ENCODE measurements at places on chromosomes 7 and 10. TPM values are rescaled to one million over a fixed set of nuclear protein-coding genes. Genes with fewer than 3 reads are reported as not detected.

- no peak for DNase-seq
Measured at GRCh38 chr7:133973710-133974109, 153.4 kb upstream of the LRGUK start.

DNA sequence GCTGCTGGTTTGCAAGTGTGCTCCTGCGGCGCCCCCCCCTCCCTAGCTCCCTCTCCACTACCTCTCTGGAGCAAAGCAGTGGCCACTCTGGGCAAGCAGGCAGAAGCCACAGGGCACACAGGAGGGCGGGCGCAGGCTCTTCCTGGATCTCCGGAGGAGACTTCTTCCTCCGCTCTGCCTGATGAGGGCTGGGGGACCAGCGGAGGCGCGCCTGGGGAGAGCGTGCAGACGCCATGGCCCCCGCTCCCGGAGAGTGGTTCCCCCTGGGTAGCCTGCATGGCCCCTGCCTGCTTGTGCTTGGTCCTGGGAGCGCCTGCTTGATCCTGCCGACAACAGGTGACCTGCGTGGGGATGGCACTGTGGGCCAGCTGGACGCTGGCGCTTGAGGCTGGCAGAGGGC is 29.0 kb downstream of the ANKMY2 start:
- DNase-seq = no peak

DNA sequence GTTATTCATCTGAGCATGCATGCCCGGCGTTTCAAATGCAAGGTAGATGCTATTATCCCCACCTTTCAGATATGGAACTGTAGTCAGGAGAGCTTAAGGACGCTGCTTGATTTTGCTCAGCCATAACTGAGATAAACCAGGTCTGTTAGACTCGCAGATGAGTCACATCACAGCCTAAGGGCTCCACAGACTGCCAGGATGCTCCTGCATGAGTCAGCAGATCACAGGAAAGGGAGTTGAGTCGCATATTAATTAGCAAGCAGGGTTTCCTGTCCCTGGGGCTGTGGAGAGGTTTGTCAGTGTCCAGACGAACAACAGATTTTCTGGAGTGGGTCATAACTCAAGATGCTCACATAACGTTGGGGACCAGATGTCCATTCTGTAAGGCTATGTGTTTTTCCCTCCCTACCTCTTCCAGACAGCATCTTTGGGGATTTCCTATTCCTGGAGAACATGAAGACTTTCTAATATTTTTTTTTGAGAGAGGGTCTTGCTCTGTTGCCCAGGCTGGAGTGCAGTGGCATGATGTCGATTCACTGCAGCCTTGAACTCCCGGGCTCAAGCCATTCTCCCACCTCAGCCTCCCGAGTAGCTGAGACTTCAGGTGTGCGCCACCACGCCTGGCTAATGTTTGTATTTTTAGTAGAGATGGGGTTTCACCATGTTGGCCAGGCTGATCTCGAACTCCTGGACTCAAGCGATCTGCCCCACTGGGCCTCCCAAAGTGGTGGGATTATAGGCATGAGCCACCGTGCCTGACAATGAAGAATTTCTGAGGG is 36.7 kb downstream of the PFKFB3 start:
- peak; percentile 88 for DNase-seq

GRCh38 chr7:10128748-10129147 is 844.9 kb upstream of the PHF14 start:
- no peak for DNase-seq

DNA sequence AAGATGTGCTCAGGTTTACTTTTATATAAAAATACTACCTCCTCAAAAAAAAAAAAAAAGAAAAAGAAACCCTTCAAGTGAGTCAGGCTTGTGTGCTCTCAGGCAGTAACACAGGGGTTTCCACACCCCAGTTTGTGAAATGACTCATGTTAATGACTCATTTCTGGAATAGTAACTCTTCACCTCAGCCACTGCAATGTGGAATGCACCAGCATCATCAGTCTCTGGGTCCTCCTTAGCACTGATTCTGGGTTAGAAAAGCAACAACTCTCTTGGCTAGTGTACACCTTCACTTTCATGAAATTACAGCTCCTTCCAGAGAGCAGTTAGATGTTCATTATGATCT is 110.6 kb downstream of the EMX2 start:
- DNase-seq = no peak

Gene AMZ1
- total RNA-seq = not detected

- DNase-seq = no peak
Measured at GRCh38 chr10:131250454-131251145, 60.9 kb downstream of the TCERG1L start.

Gene PRKG1
- 0.87 TPM for total RNA-seq

GRCh38 chr10:4691301-4691700 is 134.7 kb upstream of the AKR1E2 start:
- no peak for DNase-seq

Gene HSPA12A
- 0.44 TPM for total RNA-seq

DNA sequence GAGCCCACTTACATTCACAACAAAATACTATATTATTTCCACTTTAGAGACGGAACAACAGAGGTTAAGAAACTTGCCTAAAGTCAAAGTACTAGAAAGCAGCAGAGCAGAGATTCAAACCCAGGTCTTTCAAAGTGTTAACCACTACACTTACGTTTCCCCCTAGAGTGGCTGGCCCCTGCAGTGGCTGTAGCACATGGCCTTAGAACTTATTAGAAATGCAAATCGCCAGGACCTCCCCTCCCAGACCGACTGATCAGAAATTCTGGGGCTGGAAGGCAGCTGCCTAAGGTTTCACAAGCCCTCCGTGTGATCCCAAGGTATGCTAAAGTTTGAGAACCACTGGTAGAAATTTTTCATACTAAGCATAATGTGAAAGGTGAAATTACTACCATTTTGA is 8.1 kb downstream of the MPP7 start:
- no peak for DNase-seq

- DNase-seq = no peak
Measured at GRCh38 chr10:6148251-6148701, 54.5 kb upstream of the PFKFB3 start.

Gene CNPY1
- not detected for total RNA-seq

DNA sequence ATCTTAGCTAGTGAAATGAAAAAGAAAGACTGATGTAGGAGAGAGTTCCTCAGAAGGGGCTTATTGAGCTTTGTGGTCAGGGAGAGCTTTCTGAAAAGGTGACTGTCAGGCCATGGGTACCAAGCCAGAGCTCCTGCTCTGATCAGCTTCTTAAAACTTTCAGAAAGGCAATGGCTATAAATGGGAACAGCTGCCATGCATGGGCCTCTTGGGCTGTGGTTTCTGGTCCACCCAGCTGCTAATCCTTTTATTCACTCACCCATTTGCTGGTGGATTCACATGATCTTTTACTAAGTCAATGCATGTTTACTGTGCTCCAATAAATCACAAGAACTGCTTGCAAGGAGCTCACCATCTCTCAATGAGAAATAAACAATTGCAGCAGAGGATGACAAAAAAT is 60.1 kb upstream of the ZPBP start:
- DNase-seq = no peak

Gene OR13A1
- total RNA-seq = not detected

DNA sequence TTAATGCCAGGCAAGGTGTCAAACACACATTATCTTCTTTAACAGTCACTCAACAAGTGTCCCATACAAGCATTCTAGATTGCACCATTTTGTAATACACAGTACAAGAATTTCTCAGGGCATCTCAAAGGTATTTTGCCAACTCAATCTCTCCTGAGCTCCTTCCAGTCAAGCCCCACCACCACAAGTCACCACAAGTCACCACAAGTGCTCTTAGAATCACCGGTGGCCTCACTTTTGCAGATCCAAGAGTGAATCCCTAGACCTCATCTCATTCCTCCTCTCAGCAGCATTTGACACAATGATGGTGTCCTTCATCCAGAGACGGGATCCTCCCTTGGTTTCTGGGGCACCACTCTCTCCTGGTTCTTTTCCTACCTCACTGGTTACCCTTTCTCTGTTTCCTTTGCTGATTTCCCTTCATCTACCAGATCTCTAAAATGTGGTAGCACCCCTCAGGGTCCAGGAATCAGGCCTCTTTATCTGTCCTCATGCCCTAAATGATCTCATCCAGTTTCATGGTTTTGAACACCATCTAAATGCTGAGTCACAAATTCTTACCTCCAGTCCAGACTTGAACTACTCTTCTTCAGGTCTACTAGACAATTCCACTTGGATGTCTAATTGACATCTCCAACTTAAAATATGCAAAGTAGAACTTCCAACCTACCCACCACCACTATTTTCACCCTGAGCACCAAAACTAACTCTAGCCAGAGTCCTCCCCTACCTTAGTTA is 26.9 kb downstream of the VPS41 start:
- DNase-seq = no peak

DNA sequence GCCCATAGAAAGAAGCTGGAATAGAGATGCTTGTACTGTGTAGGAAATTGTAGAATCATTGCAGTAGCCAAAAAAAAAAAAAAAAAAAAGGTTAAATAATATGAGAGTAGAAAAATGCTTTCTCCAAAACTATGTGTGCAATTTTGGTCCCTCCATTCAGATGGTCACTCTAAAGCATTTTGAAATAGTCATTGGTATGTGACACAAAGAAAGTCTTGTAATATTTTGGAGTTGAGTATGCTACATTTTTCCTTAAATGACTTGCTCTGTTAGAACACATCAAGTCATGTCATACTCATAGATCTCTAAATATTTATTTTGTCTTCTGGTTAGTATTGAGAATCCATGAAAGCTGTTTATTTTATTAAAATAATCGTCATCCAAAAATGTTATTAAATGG is 424.4 kb downstream of the PLXDC2 start:
- no peak for DNase-seq

DNA sequence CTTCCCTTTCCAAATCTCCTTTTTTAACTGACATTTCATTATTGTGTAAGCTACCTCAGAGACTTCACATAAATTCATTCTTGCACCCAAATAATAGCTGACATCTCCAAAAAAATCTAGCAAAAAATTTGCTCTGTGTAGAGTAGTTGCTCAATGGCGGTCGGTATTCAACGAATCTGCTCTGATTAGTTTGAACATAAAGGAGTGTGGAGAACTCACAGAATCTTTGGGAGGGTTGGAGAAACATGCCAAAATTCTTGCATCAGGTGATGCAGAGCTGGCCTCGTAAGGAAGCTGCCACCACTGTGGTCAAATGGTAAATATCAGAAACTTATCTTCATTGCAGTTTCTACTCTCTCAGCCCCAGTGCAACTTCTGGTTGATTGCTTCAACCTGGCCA is 201.2 kb upstream of the MDFIC start:
- no peak for DNase-seq

- peak; percentile 66 for DNase-seq
Measured at GRCh38 chr10:55629793-55630490, 731.1 kb downstream of the ZWINT start.

DNA sequence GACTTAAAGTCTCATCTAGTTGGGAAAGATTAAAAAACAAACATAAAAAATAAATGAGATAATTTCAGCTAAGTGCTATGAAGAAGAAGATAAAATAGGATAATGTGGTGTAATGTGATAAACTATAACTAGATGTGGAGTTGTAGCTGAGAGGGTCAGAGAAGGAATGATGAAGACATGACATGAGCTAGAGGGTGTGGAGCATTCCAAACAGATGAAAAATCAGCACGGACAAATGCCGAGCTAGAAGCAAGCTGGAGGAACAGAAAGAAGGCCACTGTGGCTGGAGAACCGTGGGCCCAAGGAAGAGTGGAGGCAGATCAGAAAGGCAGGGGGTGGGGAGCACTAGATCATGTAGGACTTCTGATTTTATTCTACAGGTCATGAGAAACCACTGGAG is 70.6 kb downstream of the CDK6 start:
- DNase-seq = no peak

GRCh38 chr7:44094365-44094764 is 9.8 kb upstream of the AEBP1 start:
- no peak for DNase-seq

- DNase-seq = no peak
Measured at GRCh38 chr10:71782917-71783490, 9.7 kb upstream of the VSIR start.

- peak; percentile 79 for DNase-seq
Measured at GRCh38 chr10:114821293-114821914, at the start of gene FHIP2A. Gene FHIP2A, plus strand, starts transcription at chr10:114821780. Its CDS starts 299 bp downstream, at chr10:114822079.

Gene NPY
- not detected for total RNA-seq

GRCh38 chr10:373526-374309 is 238.5 kb downstream of the ZMYND11 start:
- no peak for DNase-seq

Gene ARID5B
- 16.1 TPM for total RNA-seq

Gene FERD3L
- not detected for total RNA-seq

DNA sequence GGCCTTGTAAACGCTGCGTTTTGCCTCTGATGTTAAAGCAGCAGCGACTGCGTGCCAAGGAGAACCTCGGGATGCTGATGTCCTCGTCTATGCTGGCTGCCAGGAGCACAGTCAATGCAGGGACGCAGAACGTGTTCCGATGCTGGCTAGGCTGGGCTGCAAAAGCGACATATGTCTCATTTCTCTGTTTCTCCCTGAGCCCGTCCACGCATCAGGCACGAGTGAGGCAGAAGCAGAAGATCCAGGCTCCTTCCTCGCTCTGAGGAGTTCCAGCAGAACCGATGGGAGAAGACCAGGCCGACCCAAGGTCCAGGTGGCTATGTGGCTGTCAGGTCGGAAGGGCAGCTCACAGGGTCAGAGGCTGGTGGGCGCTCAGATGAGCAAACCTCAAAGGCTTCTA is 3.7 kb upstream of the FOXL3 start:
- DNase-seq = no peak

DNA sequence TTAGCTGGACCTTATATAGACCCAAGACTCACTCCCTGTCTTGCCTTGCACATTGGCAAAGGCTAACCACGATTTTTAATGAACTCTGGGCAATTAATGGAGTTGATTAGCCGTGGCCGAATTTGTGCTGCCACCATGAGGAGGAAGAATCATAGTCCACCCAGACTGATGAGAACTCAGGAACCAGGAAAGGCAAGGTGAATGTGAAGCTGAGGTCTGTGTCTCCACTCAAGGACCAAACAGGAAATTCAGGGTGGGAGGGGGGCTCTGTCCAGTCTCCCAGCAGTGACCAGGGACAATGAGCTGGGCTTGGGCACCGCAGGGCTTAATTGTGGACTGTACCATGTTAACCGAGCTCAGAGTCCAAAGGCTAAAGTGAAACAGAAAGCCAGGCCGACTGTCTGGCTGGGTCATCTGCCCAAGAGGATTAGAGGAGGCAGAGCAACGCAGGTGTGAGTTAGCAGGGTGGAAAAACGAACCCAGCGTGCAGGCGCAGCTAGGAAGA is 127.0 kb upstream of the JCAD start:
- peak; percentile 84 for DNase-seq

DNA sequence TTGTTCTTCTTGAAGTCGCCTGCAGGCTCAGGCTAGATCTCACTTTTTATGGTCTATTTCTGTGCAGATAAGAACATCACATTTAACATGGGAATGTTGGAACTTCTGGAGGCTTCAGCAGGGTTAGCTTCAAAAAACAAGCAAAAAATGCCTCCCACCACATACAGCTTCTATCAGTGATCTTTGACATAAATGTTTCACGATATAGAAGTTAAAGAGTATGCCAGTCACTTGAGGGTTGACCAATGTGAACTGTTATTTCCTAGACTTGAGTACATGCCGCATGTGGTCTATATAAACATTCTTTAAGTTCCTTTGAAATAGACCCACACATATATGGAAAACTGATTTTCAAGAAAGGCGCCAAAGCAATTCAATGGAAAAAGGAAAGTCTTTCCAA is 219.2 kb upstream of the KLF14 start:
- no peak for DNase-seq
